ENCODE measurements at places on chromosomes 4 and X.

DNA sequence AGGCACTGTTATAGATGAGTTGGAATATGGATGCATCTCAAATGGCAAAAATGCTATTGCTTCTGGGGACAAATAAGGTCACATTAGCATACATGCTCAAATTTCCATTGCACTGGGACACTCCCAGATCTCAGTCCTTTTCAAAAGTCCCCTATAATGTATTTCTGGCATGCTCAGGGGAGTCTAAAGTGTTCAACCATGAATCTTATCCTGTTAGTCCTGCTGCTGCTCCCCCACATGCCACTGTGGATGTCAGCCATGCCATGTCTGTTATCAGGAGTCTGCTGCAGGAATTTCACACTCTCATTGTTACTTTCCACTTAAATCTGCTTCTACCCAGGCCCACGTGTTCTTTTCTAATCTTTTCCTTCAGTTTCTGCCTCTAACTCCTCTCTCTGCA is 1000.6 kb downstream of the CCSER1 start:
- DNase-seq, result no peak

- DNase-seq, result no peak
Measured at GRCh38 chrX:35622040-35622439, 176.1 kb upstream of the MAGEB16 start.

GRCh38 chr4:48939785-48940184 is 33.2 kb upstream of the OCIAD2 start:
- DNase-seq, result peak; percentile 68

DNA sequence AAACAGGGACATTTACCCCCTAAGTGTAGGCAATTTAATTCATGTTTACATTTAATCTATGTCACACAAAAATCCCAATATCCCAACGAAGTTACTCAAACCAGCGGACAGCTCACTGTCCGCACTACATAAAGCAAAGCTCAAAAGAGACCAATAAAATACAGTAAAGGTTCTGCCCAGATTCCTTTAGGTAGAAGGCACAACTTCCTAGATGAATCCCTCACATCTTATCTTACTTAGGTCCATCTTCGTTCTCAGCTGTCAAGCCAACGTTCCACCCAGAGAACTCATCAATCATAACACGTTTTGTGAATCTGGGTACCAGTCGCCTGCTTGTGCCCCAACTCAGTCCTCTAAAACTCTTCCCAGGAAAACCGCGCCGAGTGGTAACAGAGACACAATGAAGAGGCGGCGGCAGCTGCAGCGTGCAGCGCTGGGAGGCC is 1.7 kb downstream of the HNRNPDL start:
- no peak for DNase-seq
